ENCODE measurements at places on chromosomes 11 and 22.
A peak's percentile ranks its signal among the peaks of the same experiment; 100 is the strongest.

GRCh38 chr22:33919391-33920196 lies 682 bp downstream of the LARGE1 start:
- no peak for DNase-seq

GRCh38 chr22:22931557-22932270 lies 44.1 kb downstream of the IGLL5 start:
- no peak for DNase-seq

DNA sequence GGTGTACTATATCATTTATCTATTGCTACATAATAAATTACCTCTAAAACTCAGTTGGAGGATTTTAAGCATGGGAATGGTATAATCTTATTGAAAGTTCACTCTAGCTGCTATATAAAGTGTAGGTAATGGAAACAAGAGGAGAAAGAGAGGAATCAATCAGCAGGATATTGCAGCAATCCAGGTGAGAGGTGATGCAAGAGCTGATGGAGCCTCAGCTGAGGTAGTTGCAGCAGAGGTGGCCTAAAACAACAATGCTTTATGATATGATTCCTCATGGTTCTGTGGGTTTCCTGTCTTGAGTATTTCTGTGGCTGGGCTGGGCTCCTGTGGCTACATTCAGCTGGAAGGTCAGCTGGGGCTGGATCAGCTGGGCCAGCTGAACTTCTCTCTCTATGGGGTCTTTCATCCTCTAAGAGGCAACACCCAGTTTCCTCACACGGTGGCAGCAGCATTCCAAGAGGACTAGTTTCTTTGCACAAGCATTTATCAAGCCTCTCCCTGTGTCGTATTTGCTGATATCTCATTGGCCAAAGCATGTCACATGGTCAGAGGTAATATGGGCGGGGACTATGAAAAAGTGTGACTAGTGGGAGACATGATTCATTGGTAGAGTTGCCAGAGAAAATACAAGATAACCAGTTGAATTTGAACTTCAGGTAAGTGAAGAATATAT lies 135.4 kb upstream of the LARGE1 start:
- no peak for DNase-seq

DNA sequence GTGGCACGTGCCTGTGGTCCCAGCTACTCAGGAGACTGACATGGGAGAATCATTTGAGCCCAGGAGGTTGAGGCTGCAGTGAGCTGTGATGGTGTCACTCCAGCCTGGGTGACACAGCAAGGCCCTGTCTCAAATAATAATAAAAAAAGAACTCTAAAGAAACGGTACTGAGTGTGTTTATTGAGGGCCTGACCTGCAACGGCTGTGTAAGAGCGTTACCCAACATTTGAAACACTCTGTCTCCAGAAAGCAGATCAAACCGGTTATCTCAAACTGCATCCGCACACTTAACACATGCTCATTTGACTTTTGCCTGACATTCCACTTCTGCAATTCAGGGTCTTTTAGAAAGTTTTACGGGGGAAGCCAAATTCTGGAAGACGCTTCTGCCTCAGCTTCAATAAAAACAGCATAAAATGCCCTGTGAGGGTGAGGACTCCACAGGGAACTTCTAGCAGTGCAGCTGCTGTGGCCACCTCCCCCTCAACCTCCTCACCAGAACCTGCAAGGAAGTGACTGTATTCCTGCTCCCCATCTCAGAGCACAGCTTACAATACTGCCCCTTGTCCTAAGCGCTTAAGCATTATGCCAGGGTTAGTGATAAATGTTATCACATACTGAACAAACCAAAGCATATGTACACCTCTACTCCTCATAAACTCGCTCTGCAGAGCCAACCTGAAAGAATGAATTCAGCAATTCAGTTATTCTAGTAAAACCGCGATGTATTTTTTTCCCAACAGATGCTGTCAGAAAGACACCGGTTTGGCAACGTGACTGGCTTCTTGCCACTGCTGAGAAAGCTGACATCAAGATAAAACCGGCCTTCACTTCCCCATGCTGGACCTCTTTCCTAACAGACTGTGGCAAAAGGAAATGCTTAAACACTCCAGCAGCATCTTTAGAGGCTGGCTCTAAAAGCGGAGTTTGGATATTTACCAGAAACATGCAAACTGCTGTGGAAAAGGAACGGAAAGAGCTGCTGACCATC lies 52.2 kb downstream of the PRDM10 start:
- DNase-seq, result peak; percentile 78

DNA sequence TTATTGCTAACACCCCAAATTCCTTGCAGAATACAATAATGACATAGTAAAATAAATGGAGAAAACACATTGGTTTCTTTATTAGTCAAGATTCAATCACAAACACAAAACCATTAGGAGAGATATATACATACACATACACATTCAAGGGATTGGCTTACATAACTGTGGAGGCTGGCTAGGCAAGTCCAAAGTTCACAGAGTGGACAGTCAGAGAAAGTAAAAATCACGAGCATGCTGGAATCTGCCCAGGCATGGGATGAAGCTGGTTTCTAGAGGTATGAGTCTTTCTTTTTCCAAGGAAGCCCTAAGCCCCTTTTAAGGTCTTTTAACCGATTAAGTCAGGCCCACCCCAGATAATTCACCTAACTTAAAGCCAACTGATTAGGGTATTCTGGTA lies 13.6 kb upstream of the OR56B1 start:
- no peak for DNase-seq

- DNase-seq, result no peak
These were observed 95.1 kb downstream of the PARVA start for GRCh38 chr11:12472401-12473005.

DNA sequence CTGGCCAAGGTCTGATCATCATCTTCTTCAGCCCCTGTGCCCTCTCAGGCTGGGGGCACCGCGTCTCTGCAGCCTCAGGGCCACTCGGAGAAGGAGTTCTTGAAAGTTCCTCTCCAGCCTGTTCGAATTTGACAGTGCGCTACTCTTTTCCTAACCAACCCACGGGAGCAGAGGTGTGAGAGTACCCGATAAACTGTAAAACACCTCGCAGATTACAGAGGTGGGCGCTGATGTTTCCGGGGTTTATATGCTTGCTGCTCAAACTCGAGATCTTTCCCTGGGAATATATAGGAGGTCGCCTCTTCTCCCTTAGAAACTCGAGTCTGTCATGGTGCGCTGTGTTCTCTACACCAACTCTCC lies 515 bp downstream of the CTR9 start:
- no peak for DNase-seq

DNA sequence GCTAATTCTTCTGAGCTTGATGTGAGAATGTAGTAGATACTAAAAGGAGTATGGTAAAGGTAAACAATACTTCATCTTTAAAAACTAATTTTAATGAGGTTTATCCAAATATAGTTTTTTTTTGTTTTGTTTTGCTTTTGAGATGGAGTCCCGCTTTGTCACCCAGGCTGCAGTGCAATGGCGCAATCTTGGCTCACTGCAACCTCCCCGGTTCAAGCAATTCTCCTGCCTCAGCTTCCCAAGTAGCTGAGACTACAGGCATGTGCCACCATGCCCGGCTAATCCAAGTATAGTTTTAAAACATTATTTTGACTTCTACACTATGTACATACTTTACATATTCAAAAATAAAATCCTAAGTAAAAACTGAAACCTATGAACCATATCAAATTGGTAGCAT lies 4.1 kb downstream of the ZBTB44 start:
- DNase-seq, result no peak

- DNase-seq, result no peak
These were observed 206.1 kb downstream of the PGR start for GRCh38 chr11:100923555-100923954.

GRCh38 chr11:130642994-130643393 lies 194.5 kb downstream of the ADAMTS15 start:
- no peak for DNase-seq

DNA sequence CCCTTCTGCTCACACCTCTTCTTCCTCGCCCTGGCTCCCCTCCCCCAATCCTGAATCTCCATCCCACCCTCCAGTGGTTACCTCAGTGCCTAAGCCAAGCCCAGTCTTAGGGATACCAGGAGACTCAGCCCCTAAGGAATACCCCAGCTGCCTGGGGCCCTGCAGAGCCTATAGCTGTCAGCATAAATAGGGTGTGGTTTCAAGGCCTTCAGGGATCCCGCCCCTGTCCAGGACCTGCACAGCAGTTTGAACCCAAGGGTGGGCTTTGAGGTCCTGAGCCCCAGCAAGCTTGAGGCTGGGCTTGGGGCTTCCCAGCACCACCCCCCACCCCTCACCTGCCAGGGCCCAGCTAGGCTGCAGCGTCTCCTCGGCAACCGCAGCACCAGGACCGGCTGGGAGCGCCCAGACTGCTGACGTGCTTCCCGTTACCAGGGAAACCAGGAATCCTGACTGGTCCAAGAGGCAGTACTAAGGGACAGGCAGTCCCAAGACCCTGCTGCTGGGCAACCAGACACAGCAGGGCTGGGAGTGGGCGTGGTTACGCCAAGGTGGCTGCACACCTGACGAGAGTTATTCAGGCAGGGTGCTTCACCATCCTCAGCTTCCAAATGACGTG lies 13.7 kb downstream of the APBB1 start:
- DNase-seq, result no peak

GRCh38 chr11:67420646-67421429 lies 5.4 kb downstream of the CARNS1 start:
- peak; percentile 95 for DNase-seq

- DNase-seq, result no peak
These were observed 146.1 kb downstream of the APIP start for GRCh38 chr11:34770111-34770510.

DNA sequence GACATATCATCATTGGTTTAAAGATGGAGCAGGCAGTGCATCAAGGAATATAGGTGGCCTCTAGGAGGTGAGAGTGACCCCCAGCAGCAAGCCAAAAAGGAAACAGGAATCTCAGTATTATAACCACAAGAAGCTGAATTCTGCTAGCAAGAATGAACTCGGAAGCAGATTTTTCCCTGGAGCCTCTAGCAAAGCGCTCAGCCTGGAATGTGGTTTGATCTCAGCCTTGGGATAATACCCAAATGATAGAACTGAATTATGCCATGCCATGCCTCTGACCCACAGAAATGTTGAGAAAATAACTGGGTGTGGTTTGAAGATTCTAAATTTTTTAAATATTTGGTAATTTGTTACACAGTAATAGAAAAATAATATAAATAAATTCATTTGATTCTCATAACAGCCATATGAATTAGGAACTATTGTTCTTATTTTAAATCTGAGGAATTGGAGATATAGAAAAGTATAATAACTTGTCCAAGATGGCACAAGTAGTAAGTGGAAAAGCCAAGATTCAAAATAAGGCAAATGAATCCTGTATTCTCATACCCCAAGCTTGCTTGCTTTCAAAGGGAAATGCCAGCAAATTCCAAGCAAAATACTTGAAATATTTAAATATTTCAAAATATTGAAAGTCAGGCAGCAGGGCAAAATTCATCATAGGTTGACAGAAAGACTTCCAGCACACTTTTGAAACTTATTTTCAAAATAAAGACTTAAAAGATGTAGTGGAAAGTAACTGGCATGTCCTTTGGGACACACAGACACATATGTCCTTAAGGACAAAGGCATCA lies 567.4 kb downstream of the KCNA4 start:
- DNase-seq, result no peak

DNA sequence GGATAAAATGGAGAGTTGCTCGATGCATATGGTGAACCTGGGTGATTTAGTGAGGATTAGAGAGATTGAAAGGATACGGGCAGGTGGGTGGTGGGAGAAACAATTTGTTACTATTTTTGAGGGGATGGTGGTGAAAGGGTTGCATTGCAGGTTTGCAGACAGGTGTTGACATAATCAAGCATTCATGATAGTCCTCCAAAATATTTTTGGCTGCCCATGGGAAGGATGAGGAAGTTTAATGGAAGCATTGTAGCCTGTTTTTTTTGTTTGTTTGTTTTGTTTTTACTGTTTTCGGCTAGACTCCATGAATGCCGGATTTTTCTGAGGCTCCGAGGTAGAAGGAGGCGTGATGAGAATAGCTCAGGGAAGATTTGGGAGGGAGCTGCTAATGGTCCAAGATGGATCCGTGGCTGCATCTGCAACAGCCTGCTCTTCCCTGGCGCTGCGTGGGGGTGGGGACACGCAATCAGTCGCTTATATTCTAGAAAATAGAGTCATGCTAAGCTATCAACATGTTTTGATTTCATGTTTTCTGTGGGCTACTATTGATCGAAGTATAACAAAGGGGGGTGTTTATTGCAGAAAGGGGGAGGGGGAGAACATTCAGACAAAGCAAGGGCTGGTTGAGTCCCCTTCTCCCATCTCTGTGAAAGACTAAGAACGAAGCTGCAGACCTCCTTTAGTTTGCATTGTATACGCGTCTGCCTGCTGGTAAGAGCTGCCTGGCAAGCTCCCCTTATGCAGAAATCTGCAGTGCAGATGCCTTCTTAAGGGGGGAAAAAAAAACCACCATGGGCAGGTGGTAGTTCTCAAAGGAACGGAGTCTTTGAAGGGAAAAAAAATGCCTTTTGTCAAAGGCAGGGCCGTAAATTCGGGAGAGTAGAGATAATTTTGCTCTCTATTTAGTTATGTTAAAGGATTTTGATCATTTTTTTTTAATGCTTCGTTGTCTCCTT lies 1.0 kb downstream of the RTN3 start:
- no peak for DNase-seq

DNA sequence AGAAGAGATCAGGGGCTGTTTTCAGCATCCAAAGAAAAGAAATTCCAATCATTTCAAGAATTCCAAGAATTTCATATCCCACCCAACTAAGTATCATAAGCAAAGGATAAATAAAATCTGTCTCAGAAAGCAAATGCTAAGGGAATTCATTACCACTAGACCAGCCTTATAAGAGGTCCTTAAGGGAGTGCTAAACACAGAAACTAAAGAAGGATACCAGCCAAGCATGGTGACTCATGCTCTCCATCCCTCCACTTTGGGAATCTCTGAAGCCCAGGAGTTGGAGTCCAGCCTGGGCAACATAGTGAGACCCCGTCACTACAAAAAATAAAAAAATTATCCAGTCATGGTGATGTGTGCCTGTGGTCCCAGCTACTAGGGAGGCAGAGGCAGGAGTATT lies 17.8 kb downstream of the FADD start:
- DNase-seq, result no peak

GRCh38 chr22:24474649-24475255 lies 20.4 kb upstream of the UPB1 start:
- DNase-seq, result no peak

DNA sequence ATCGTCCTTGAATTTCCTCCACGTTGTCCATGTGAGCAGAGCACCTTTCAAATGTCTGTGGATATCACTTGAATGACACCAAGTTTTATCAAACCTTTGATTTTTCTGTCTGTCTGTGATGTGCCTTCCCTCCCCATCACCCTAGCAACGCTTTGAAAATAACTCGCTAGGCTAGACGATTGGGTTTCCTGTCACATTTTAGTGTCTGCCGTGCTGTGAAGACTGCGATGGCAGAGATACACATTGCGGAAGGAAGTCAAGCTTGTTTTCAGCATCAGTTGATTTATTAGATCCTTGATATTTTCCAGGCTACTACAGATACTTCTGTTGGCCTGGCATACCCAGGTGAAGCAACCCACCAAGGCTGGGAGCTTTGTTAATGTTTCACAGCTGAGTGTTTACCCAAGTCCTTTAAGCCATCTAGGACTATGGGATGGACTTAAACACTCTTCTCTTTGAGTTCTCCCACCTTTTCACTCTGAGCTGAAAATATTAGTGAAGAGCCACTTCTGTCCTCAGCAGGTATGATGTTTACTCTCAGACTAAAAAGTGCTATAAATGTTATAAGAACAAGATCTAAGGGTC lies 93.6 kb upstream of the CD44 start:
- DNase-seq, result no peak

- DNase-seq, result no peak
These were observed at the start of gene MIAT for GRCh38 chr22:26656891-26657851. MIAT (plus strand) TSS chr22:26657588.

GRCh38 chr22:50282361-50283155 lies 12.4 kb upstream of the MAPK11 start:
- no peak for DNase-seq

Measured in inflammatory macrophage treated with lipopolysaccharide for 1 hour (primary cell).